ENCODE measurements at places on chromosomes 5 and 9.

DNA sequence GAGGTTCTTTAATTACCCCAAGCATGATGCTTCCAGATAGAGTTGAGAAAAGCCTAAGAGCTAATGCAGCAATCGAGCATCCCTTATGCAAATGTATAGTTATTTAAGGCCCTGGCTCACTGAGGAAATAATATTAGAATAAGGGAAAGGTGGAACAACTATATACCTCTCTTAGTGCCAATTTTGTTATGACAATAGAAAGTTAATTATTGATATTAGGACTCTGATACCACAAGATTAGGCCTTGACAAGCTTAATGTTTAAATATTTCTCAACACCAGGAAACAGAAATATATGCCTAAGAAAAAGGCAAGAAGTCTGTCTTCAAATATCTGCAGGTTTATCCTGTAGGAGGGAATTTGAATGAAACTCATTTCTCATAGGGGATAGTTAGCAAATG, 371.0 kb downstream of the PRELID2 start:
- DNase-seq, result no peak

- DNase-seq, result no peak
These were observed 726.4 kb upstream of the GRAMD2B start for GRCh38 chr5:125696762-125697161.

GRCh38 chr5:53392073-53392472, 88.4 kb upstream of the FST start:
- DNase-seq, result no peak

DNA sequence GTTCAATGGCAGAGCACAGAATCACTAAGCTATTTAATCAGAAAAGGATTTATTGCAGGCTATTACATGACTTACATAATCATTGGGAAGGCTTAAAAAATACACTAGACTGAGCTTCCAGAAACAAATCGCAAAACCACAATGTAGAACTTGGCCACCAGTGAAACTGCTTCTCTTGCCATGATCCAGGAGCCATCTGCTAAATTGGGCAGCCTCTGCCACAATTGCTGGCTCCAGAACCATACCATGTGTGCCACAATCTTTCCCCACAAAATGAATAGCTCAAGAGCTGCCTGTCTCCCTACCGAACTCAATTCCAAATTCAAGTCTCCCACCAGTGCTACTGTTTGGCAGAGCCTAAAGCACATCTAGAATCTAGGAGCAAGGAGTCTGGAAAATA, 9.8 kb upstream of the ERAP1 start:
- DNase-seq, result no peak

GRCh38 chr9:130042406-130042884, 544 bp downstream of the FNBP1 start:
- DNase-seq, result no peak

DNA sequence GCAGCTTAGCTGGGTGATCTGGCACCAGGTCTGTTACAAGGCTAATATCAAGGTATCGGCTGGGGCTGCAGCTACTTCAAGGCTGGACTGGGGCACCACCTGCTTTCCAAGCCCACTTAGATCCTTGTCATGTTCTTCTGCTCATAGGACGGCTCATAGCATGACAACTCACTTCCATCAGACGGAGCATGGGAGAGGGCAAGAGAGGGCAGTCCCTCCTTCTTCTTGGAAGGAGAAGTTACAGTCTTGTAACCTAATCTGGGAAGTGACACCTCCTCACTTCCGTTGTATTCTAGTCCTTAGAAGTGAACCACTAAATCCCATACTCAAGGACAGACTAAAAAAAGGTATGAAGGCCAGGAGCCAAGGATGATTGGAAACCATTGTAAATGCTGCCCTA, 258.2 kb downstream of the MAST4 start:
- no peak for DNase-seq

DNA sequence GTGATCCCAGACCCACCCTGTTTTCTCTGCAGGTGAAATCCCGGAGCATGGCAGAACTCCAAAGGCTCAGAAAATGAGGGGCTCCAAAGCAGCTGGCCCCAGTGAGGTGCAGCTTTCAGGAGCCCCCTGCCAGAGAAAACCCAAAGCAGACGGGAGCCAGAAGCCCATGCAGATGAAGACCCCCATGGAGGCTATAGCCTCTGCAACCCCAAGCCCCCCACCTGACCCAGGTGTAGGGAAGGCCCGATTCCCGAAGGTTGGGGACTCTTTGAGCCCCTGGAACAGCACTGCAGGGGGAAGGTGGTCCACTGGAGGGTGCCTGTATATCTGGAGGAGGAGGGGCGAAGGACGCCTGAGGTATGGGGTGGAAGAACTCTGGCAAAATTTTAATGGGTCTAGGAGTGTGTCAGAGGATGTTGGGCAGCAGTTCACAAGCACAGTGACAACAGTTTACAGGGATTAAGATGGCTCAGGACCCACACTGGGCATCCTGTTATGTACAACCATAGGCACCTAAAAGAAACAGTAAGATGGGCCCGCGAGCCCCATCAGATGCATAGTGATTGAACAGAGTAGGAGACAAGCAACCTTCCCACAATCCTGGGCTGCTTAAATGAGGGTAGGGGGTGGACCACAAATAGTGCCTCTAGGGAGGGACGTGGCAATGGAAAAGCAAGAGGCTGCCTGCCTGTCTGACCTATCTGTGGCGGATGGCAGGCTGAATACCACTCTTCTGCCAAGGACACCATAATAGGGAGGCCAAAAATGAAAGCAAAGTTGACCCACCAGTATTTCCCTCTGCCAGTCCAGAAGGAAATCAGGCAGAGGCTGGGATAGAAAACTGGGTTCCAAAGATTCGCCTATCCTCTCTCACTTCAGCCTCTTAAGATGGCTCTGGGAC, 16.4 kb upstream of the ANXA6 start:
- DNase-seq, result no peak

DNA sequence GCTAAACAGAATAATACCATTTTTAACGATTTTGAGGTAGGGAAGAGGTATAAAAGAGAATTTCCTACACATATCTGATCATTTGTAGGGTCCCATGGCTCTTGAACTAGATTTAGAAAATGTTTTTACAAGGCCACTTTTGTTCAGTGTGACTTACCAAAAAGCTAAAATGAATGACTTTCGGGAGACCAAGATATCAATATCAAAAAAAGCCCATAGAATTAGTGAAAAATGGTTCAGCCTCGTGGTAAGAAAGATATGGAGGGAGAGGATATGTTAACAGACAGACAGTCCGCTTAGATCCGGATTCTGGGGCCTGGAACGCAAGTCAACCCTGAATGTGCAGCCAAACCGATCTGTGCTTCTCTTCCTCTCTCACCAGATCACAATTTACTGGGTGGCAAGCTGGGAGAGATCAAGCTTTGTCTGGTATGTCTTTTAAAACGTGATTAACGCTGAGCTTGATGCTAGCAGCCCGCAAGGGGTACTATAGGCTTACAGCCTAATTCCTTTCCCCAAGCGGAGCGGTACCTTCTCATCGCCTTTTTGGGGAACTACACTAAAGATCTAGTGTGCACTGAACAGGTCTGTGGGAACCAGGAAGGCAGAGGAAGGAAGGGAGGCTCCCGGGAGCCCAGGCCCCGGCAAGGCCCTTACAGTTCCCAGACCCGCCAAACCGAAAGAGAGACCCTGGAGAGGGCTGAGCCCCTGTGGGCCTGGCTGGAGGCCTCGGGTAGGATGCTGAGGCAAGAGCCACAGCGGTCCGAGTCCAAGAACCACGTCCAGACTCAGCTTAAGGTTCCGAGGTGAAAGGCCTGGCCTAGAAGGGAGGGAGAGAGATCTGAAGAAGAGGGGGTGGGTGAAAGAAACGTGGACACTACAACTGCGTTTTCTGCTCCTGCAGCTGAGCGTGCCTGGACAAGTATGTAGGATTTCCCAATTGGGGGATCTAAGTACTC, 2.9 kb downstream of the NR2F1-AS1 start:
- DNase-seq, result no peak

DNA sequence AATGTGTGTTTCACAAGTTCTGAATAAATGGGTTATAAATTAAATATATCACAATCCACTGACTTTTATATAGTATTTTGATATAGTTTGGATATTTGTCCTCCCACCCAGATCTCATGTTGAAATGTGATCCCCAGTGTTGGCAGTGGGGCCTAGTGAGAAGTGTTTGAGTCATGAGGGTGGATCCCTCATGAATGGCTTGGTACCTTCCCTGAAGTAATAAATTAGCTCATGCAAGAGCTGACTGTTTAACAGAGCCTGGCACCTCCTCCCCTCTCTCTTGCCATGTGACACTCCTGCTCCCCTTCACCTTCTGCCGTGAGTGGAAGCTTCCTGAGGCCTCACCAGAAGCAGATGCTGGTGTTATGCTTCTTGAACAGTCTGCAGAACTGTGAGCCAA, 127.9 kb upstream of the PALM2AKAP2 start:
- no peak for DNase-seq

GRCh38 chr9:105967797-105968196, 273.5 kb downstream of the TMEM38B start:
- no peak for DNase-seq

DNA sequence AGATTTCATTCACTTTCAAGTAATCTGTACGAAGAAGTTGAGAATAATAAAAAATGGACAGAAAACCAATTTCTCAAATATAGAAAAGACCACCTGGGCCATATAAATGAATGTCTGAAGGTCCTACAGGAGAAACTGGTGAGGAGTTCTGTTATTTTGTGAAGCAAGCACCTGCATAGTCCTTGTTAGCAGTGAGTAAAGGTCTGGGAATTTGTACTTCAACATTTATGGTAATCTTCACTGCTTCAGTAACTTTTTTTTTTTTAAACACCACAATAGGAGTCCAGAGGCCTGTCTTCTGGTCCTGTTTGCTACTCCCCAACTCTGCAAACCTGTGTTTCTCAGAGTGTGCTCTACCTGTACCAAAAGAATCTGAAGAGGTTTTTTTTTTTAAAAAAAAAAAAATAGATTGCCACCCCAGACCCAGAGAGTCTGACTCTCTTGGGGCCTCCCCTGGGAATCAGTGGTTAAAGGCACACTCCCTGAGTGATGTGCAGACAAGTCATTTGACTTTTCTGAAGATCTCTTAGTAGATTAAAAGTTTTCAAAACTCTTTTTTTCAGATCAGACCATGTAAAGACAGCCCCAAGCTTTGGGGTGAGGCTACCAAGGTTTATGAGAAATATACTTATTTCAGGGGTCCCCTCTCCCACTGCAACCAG, 55.5 kb downstream of the FAM81B start:
- DNase-seq, result no peak

GRCh38 chr5:22757776-22758175, 95.4 kb downstream of the CDH12 start:
- DNase-seq, result no peak

- DNase-seq, result peak; percentile 57
These were observed 82.5 kb downstream of the PRRT1B start for GRCh38 chr9:131627648-131628458.

- no peak for DNase-seq
These were observed 17.5 kb downstream of the UBE2QL1 start for GRCh38 chr5:6465831-6466790.

- no peak for DNase-seq
These were observed 1.1 kb upstream of the FOXB2 start for GRCh38 chr9:77018058-77018968.

DNA sequence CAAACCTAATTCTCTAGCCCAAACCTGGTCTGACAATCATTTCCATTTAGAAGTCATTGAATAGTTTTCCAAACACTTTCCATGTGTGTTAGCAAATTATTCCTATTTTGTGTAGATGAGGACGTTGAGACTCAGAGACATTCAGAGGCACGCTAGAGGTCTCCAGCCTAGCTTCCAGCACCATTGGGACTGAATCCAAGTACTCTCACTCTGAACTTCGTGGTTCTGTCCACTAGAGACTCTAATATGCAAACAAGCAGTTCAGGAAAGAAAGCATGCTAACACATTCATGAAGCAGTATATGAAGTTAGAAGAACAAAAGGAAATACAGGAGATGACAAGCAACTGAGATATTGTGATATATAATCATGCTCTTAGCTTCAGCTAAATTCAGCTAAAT, 354.8 kb downstream of the NTRK2 start:
- no peak for DNase-seq

DNA sequence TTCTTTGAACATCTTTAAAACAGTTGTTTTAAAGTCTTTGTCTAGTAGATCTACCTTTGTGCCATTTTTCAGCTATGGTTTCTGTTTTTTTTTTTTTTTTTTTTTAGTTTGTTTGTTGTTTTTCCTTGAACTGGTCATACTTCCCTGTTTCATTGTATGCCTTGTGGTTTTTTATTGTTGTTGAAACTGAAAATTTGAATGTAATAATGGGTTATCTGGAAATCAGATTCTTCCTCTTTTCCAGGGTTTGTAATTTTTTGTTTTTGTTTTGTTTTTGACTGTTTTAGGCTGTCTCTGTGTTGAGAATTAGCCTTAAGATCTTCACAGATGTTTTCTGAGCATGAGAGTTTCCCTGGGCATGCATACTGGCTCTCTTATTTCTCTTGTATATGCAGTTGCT, 269.6 kb upstream of the DAP start:
- no peak for DNase-seq

- DNase-seq, result no peak
These were observed 231.2 kb downstream of the ARRDC3 start for GRCh38 chr5:91151947-91152346.

- no peak for DNase-seq
These were observed 18.6 kb downstream of the JAKMIP2 start for GRCh38 chr5:147763791-147764525.

GRCh38 chr9:108961151-108961550, 27.0 kb downstream of the ABITRAM start:
- DNase-seq, result no peak

DNA sequence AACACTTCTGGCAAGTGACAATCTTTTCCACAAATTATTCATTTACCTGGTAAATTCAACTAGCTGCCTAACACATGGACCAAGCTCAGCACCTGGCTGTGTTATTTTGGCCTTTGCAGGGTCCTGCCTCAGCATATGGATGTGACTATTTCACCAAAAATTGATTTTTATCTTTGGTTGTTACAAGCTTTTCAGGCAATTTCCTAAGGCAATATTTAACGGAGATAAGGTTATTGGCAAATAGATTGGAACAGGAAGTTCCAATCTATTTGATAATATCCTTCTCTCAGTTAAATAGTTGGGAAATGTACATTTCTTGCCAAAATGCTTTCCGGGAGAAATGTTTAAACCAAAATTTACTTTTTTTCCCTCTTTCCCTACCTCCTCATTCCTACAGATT, 415.2 kb upstream of the SMARCA2 start:
- DNase-seq, result no peak

GRCh38 chr5:124952079-124952478, 205.6 kb upstream of the ZNF608 start:
- DNase-seq, result no peak

GRCh38 chr9:89541798-89542197, 43.9 kb upstream of the SEMA4D start:
- DNase-seq, result no peak

DNA sequence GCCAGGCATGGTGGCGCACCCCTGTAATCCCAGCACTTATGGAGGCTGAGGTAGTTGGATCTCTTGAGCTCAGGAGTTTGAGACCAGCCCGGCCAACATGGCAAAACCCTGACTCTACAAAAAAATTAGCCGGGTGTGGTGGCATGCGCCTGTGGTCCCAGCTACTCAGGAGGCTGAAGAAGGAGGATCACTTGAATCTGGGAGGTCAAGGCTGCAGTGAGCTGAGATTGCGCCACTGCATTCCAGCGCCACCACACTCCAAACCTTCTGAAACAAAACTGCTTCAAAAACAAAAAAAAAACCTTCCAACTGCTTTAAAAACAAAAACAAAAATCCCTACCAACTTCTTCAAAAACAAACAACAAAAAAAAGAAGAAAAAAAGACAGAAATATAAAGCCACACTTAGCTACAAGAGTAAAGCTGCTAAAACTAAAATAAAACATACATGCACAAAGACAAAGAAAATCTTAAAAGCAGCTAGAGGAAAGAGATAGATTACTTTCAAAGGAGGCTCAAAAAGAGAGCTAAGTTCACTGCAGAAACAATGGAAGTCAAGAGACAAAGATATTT, 11.4 kb downstream of the DCAF10 start:
- DNase-seq, result no peak

- DNase-seq, result no peak
These were observed 3.3 kb upstream of the ANXA2R start for GRCh38 chr5:43043400-43043756.

Measured in stimulated activated CD8-positive, alpha-beta memory T cell treated with anti-CD3 and anti-CD28 coated beads, Interleukin-12 subunit alpha, Interleukin-12 subunit beta, amount 100 ng/mL, for 4 hours (primary cell).